ENCODE measurements at places on chromosomes 2 and 18. TPM values are rescaled to one million over a fixed set of nuclear protein-coding genes. Genes with fewer than 3 reads are reported as not detected.

Gene GALNT3
- total RNA-seq: 13.7 TPM

Gene ITPRIPL1
- total RNA-seq: 4.3 TPM

Gene IL36RN
- 8.6 TPM for total RNA-seq

Gene MRPL53
- total RNA-seq: 31.8 TPM

Data from placental epithelial cell (primary cell).